ENCODE measurements at places on chromosomes 16 and 17.

GRCh38 chr17:13542636-13543035 lies 59.1 kb downstream of the HS3ST3A1 start:
- no peak for DNase-seq

GRCh38 chr16:84616515-84616914 lies 1.4 kb downstream of the COTL1 start:
- DNase-seq = peak; percentile 34

DNA sequence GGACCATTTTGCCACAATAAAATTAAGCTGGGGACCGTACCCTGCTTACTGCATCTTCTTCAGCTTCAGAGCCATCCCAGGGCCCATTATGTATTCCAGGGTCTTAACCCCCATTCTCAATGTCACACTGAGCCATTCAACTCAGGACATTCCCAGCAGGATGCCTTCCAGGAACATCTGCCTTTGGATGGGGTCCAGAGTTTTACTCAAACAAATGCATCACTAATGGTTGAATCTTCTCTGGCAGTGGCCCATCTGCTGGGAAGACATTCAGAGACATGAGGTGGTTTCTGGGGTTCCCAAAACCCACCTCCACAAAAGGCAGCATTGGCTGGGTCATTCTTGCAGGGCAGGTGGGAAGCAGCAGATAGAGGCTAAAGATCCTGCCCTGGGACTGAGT lies 3.4 kb upstream of the SEC14L5 start:
- DNase-seq = no peak

- DNase-seq = no peak
Observed at GRCh38 chr16:89033304-89033703, 56.3 kb upstream of the CBFA2T3 start.

DNA sequence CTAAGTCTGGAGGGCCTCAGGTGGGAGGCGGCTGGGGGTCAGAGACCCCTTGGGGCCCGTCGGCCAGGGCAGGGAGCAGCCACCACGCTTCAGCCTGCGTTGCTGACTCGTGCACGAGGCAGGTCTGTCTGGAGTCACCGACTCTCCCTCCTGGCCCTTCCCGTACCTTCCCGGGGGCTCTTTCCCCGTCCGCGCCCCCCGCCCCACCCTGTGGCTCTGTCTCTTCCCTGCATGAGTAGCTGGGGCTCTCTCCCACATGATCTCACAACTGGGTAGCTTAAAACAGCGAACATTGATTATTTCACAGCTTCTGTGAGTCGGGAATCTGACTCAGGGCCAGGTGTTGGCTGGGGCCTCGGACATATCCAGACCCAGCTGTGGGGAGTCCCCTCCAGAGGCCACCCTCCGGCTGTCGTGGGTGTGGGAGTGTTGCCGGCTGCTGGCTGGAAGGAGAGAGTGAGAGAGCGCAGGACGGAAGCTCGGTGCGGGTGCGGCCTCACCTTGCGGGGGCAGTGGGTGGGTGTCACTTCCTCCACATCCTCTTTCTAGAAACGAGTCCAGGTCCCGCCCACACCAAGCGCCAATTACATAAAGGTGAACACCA lies 17.3 kb downstream of the BAHCC1 start:
- peak; percentile 82 for DNase-seq

DNA sequence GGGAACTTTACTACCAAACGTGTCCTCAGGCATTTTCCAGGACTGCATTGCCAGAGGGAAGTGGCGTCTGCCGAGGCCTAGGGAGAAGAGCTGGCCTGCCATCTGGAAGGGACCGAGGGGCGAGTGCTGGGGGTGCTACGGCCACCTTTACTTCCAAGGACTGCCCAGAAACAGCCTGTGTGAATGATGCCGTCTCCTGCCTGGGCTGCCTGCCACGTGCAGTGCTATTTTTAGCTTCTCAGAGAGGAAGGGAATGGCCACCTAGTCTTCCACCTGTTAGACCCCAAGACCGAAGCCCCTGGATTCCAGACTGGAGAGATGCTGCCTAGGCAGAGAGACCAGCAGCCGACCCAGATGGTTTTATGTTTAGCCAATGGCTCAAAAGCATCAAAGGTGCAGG lies 57.2 kb downstream of the VAC14 start:
- DNase-seq = no peak

GRCh38 chr16:26204138-26204537 lies 512.4 kb downstream of the HS3ST4 start:
- no peak for DNase-seq

GRCh38 chr16:56645838-56646237 lies 5.8 kb upstream of the MT1B start:
- DNase-seq = no peak

GRCh38 chr16:57167953-57168352 lies 17.9 kb downstream of the PSME3IP1 start:
- peak; percentile 81 for DNase-seq

- DNase-seq = no peak
Observed at GRCh38 chr16:12255473-12255872, 278.9 kb downstream of the SNX29 start.

DNA sequence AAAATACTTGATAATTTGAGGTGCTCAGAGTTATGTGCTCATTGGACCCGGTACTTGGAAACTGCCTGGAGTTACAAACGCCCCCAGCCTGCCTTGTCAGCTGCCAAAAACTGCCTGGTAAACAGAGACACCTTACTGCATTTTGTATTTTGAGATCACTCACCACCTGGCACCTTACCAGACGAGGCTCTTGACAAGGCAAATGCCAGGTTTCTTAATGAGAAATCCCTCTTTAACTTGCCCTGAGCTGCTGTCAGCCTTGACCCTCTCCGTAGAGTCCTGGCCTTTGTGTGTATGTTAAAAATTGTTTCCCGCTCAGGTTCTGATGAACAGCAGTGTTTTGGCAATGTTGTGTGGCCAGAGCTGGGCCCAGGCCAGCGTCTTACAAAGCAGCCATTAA lies 28.8 kb downstream of the SYT17 start:
- DNase-seq = no peak

DNA sequence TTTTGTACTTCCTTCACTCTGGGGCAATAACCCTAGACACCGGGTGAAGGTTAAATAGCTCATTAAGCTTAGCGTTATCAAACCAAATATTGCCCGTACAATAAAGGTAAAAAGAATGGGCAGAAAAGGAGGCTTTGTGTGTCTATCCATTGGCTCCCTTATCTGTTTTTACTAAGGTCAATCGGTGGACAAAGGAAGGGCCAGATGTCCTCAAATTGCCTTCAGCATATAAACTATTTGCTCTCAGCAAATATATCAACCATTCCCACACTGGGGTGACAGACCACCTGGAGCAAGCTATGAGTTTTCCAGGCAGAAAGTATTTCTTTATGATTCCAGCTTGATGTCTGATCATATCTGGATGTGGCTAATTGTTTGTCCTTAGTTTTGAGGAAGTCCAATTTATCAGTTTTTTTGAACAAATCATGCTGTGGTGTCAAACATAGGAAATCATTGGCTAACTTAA lies 25.3 kb upstream of the WIPI1 start:
- no peak for DNase-seq
